ENCODE measurements at places on chromosomes 2 and 18.
A peak's percentile ranks its signal among the peaks of the same experiment; 100 is the strongest.

- no peak for DNase-seq
Observed at GRCh38 chr18:59416818-59417217, 57.8 kb upstream of the LMAN1 start.

DNA sequence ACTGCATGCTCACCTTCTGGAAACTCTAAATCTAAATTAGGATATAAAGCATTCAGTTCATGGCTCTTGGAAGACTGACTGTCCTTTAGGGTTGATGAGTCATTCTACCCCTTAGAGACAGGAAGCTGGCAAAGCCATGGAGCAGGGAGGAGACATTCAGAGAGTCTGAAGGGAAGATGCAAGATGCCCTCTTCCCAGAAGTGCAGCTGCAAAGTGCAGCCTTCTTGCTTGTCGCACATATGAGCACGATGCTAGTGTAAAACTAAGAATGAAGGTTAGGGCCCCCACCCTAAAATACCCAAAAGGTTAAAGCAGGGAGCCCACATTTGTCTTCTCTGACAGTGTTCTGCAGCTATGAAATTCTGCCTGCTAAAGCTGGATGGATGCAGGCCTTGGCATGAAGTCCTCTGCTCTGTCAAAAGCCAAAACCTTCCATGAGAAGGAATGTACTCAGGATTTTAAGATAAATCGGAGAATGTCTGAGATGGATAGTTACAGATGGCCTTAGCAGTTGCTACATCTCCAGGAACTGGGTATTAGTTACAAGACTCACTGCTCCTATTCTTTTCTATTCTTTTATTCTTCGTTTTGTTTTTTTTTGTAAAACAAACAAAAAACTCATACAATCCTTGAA, 89.7 kb downstream of the POLE4 start:
- DNase-seq = no peak

DNA sequence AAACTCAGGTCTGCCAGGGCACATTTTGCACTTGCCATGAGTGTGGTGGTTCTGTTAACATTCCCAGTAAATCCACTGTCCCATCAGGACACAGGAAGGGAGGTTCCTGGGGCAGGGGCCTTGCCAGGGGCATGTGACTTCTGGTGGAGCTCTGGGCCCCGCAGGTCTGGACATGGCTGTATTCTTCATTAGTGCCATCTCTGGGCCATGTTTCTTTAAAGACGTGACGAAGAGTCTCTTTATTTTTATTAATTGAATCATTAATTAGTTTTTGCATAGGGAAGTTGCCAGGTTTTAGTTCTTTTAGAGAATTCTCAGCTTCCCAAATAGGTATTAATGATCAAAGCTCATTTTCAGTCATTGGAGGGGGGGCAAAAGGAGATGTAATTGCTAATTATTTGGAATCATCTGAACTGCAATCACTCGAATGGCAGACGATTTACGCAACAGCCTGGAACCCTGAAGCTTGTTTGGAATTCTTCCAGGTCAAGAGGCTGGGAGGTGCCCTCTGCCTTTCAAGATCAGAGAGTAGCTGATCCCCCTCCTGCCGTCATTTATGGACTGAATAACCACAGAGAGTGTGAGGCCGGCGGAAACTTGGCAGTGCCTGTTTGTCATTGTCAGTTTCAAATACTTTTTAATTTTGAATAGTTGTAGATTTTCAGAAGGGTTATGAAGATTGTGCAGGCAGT, 106.2 kb downstream of the RTP5 start:
- DNase-seq = no peak

GRCh38 chr2:226873051-226873620, 37.3 kb downstream of the RHBDD1 start:
- DNase-seq = no peak

- no peak for DNase-seq
Observed at GRCh38 chr2:162369551-162369950, 25.6 kb downstream of the GCA start.

GRCh38 chr2:64363848-64364247, 90.1 kb upstream of the LGALSL start:
- DNase-seq = no peak

DNA sequence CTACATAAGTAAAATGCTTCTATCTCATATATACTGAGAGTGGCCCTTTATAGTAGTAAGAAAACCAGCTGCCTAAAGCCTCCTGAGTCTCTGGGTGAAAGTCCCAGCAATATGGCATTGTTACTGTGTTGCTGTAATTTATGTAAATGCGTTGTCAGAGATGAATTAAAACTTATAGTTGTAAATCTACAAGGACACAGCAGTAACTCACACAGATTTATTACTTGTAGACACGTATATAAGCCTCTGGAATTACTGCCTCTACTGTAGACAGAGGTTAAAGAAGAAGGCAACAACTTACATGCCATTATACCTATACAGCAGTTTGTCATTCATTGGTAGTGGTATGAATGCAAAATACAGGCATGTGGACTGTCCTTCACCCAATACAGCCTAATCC, 169.1 kb upstream of the BOD1L2 start:
- DNase-seq = no peak

DNA sequence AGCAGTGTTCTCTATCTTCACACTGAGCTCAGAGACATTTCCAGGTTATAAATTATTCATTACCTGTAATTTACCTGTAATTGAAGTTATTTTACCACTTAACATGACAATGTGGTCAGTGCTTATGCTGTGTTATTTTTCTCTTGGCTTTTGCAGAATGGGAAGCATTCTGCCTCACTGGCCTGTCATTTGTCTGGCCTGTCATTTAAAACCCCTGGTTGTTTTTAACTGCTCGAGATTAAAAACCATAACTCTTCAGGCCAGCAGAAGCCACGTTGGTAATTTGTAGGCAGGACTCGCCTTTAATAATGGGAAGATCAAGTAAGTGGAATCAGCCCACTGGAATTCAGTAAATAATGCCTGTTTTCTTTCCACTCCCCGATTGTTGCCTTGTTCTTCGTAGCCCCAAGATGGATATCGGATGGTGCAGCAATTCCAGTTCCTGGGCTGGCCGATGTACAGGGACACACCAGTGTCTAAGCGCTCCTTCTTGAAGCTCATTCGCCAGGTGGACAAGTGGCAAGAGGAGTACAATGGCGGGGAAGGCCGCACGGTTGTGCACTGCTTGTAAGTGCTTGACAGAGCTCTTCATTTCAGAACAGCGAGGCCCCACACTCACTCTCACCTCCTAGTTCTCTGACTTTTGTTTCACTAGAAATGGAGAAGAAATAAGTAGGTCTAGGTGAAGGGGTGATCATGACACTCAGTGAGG, 222.4 kb upstream of the RAB12 start:
- no peak for DNase-seq

DNA sequence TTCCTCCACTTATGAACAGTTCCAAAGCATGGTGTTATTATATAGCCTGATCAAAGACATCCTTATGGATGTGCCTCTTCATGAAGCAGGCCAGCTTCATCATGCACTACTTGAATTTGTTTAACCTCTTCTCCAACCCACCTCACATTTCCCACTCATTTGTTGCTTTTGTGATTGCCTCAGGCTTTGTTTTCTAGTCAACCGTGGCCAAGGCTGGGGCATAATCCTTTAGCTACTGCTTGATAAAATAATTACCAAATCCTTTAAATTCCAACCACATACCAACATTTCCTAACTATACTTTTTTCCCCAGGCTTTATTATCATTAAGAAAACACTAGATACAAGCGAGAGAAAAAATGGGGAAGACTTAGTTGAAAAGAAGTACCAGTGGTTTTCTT, 39.6 kb upstream of the SCN1A start:
- no peak for DNase-seq

DNA sequence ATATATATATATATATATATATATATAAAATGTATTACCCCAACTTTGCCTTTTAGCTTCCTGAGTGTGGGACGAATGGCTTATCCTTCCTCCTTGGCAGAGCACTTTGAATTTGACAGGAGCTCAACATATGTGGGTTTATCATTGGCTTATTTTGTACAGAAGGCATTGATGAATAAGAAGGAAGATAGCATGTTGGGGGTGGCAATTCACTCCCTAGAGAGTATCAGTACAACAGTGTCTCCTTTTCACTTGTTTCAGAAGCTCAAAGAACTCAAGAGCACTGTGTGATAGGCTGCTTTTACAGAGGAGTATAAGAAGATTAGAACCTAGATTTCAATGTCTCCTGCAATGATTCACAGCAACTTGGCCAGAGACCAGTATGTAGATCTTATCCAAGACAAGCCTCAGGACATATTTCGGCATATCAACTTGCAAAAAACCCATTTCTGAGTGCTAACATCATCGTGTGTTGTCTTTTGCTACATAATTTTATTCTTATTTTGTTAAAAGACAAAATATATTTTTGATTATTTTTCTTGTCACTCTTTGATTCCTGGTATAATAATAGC, 345.8 kb downstream of the SOCS6 start:
- no peak for DNase-seq

DNA sequence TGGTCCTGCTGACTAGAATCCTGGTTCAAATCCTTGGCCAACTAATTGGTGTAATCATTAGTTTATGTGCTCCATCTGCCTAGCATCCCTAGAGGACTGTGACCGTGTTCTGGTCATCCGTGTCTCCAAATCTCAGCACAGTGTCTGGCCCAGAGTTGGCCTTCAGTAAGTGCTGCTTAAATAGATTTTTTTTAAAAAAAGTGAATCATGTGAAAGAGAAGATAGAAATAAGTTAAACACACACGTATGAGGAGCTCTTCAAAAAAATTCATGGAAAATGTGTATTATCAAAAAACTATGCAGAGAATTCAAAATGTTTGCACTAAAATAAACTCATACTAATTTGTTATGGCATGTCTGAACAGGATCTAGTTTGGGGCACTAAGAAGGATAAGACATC, 129.3 kb upstream of the TLK1 start:
- no peak for DNase-seq

- DNase-seq = no peak
Observed at GRCh38 chr2:78811955-78812610, 213.4 kb upstream of the REG3G start.

DNA sequence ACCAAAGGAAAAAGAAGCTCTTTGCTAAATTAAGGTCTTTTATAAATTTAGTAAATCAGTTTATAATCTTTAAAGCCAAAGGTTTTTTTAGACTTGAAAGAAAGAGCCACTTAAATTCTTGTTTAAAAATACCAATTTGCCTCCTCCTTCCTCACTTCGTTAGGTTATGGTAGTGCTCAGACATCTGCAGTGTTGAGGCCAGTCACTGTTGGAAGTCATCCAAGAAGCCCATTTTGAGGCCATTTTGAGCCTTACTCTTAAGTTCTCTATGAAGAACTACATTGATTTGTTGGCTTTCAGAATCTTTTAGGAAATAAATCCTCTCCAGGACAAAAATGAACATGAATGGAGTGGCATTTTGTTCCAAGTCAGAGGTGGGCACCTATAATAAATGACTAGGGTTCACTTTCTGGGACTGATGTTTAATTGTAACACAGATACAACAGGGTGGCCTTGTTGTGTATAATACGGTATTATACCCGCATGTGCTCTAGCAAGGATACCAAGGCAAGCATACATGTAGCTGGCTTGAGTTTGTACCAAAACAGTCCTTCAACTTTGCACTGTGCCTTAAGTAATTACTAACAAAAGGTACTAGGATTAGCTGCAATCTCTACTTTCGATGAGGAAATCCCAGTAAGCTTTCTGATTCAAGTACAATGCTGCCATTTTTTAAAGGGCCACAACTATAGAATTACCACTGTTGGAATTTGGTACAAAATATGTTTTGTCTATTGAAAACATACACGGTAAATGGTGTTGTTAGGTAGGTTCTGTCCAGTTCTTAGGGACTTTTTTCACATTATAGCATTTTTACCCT, 22.8 kb downstream of the SLC66A3 start:
- DNase-seq = no peak

GRCh38 chr2:41621563-41621962, 426.3 kb upstream of the PKDCC start:
- no peak for DNase-seq

DNA sequence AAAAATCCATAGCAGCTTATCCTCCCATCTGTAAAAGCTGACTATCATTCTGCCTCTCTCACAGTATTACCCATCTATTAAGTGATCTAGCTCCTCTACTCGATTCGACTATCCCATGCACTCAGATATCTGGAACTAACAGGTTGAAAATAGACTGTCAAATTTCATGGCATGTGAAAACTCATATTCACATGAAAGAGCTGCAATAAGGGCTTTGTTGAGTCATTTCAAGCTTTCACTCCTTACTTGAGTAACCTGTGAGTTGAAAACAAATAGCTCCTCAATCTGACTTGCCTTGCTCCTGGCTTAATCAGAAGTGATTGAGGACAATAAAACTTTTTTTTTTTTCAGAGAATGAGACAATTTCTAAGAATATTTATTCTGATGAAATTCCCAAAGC, 192.4 kb upstream of the ERBB4 start:
- DNase-seq = no peak

- DNase-seq = no peak
Observed at GRCh38 chr2:232102380-232102779, 140.9 kb downstream of the DIS3L2 start.

- DNase-seq = no peak
Observed at GRCh38 chr2:208046686-208047085, 21.4 kb upstream of the PLEKHM3 start.

GRCh38 chr18:37565101-37565976, at the start of gene CELF4:
TSS of gene CELF4 (minus strand) at chr18:37565798.
- DNase-seq = peak; percentile 49

GRCh38 chr2:11941201-11942177, 195.1 kb downstream of the LPIN1 start:
- no peak for DNase-seq

DNA sequence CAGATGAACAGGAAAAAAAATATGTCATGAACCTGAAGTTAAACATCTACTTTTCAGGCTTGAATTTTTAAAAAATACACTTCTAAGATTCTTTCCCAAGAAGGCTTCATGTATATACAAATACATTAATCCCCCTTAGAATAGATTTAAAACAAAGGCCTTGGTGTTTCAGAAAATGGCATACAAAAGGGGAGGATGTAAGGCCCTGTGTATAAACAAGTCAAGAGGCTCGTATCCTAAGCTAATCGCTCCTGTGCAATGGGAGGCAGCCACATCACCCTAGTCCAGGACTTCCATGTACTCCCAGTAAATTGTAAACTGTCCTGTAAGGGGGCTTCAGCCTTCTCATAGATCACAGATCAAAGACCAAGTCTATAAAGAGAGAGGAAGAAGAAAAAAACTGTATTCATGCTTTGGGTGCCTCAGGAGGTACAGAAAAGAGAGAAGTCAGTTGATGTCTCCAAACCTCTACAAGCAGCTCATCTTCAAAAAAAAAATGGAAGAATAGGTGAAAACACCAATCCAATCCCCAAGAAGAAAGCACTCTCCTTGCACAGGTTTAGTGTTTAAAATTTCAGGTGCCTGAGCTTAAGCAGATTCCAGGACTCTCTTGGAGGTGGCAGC, 53.9 kb downstream of the ANKRD44 start:
- DNase-seq = no peak

GRCh38 chr2:70468878-70469277, 84.7 kb downstream of the TGFA start:
- no peak for DNase-seq

DNA sequence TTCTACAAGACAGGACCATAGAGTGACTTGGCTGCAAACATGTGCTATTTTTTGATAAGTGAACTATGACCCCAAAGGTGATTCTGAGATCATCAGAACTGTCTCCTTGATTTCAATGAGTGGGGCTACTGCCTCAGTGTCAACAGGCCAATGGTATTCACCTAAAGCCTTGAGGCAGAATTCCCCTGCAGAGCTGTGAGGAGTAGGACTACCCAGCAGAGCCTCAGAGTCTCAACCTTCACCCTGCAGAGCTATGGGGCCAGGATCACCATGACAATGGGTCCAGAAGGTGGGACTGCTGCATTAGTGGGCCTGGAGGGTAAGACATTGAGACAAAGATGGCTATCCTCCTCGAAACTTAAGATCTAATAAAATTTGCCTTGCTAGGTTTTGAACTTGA, 1668.2 kb upstream of the SLC39A10 start:
- DNase-seq = no peak
